ENCODE measurements at places on chromosomes 3 and 15. TPM values are rescaled to one million over a fixed set of nuclear protein-coding genes. Genes with fewer than 3 reads are reported as not detected.

The CLDN18 gene
- total RNA-seq: not detected

The AADACL2 gene
- total RNA-seq: not detected

The SCN11A gene
- under 0.01 TPM for total RNA-seq

The SHISA5 gene
- total RNA-seq: 105 TPM

The PSTPIP1 gene
- total RNA-seq: not detected

The MEGF11 gene
- not detected for total RNA-seq

All from osteoblast (primary cell).